ENCODE measurements at places on chromosomes 3 and 15. TPM values are rescaled to one million over a fixed set of nuclear protein-coding genes. Genes with fewer than 3 reads are reported as not detected.

The C3orf22 gene
- polyA plus RNA-seq = 0.78 TPM

- peak; percentile 44 for DNase-seq
These were observed 5.2 kb downstream of the NR1D2 start for GRCh38 chr3:23950293-23950692.

The CCR1 gene
- 1.6 TPM for polyA plus RNA-seq

DNA sequence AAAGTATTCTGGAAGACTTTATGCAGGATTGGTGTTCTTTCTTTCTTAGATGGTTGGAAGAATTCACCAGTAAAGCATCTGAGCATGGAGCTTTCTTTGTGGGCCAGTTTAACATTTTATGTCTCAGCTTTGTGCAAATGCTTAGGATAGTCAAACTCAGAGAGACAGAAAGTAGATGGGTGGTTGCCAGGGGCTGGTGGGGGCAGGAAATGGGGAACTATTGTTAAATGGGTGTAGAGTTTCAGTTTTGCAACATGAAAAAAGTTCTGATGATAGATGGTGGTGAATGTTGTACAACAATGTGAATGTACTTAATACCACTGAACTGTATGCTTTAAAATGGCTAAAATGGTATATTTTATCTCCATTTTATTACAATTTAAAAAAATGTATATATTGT, 24.8 kb downstream of the SPCS1 start:
- DNase-seq = no peak

The GABRR3 gene
- not detected for polyA plus RNA-seq

All from small intestine (tissue), 16 donors.